ENCODE measurements at places on chromosomes 1 and 21.

GRCh38 chr1:156601892-156602291, 613 bp upstream of the GPATCH4 start:
- DNase-seq: no peak

GRCh38 chr1:226945858-226946245, 5.8 kb downstream of the COQ8A start:
- DNase-seq: no peak

DNA sequence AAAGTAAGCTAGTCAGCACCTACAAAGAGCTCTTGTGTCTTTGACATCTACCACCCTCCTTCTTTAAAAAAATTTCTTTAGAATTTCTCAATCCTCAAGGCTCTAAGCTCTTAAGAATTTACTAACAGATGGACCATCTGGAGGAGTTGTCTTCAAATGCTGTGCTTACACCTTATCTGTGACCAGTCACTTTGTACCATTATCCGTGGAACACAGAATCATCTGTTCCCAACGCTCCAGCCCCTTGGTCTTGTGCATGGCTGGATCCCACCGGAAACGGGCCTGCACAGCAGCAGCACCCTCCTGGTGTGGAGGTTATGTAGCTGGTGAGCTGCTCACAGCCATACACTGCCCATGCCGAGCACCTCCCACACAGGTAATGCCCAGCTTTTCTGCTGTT, 89.0 kb downstream of the TBX19 start:
- no peak for DNase-seq

DNA sequence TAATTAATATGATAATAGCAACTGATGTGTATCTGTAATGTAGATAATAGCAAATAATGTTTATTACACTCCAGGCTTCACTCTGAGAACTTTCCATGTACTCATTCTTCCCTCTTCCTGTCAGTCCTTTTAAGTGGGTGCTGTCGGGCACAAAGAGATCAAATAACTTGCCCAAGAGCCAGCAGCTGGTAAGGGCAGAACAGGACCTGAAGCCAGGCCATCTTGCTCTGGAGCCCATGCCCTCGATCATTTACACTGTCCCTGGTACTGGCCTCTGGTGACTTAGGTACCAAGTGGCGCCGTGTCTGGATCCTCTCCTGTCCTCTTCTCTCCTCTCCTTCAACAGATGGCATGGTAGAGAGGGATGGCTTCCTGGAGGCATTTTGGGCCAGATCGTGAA, 97.2 kb downstream of the VPS13D start:
- no peak for DNase-seq

DNA sequence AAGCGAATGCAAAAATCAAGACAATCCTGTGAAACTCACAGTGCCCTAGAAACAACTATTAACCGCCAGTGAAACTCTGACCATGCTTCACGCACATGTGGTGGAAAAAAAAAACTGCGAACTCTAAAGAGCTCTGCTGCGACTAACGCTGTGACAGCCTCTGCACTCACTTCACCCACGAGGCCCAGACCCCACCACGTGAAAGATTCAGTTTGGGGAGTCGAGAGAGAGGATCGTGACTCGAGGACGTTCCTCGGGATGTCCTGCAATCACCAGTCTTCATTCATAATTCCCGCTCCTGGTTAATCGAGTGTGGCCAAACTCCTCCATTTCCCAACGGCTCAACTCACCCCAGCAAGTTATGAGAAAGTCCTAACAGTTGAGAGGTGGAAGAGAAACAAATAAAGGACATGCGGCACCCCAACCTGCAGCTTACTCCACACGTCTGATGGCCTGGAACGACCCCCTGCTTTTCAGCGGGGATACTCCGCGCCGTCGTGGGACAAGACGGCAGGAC, 1.1 kb downstream of the SERBP1 start:
- DNase-seq: peak; percentile 40

DNA sequence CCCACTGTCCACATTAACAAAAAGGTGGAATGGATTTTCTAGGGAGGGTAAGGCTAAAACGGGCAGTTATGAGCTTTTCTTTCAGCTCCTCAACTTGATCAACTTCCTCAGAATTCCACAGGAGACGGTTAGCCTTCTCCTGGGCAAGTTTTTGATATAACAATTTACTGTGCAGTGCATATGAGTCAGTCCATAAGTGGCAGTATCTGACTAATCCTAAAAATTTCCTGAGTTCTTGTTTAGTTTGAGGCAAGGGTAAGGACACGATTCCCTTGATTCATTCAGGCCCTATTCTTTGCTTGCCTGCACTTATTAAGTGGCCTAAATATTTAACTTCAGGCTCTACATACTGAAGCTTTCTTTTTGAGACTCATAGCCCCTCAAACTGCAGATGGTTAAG, 6.2 kb upstream of the AADACL3 start:
- DNase-seq: no peak

DNA sequence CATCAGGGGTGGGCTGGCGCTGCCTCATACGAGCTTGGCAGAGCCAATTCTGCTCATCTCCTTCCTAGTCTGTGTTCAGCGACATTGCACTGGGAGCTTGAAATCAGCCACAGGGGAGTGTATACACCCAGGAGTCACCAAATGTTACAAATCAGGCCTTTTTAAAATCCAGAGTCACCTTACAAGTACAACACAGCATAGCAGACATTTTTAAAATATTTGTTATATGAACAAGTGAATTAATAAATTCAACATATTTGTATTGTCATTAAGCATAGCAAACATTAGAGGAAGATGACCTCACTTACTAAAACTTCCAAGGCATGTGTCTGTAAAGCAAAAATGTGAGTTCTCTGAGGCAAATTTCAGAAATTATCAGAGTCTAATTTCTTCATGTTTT, 210.0 kb downstream of the HLX start:
- DNase-seq: no peak

- no peak for DNase-seq
These were observed 88.2 kb downstream of the PSMG1 start for GRCh38 chr21:39094847-39095579.

- no peak for DNase-seq
These were observed 4.5 kb downstream of the PRDM15 start for GRCh38 chr21:41874611-41875010.

GRCh38 chr1:32199717-32200072, 700 bp upstream of the CCDC28B start:
- DNase-seq: no peak

DNA sequence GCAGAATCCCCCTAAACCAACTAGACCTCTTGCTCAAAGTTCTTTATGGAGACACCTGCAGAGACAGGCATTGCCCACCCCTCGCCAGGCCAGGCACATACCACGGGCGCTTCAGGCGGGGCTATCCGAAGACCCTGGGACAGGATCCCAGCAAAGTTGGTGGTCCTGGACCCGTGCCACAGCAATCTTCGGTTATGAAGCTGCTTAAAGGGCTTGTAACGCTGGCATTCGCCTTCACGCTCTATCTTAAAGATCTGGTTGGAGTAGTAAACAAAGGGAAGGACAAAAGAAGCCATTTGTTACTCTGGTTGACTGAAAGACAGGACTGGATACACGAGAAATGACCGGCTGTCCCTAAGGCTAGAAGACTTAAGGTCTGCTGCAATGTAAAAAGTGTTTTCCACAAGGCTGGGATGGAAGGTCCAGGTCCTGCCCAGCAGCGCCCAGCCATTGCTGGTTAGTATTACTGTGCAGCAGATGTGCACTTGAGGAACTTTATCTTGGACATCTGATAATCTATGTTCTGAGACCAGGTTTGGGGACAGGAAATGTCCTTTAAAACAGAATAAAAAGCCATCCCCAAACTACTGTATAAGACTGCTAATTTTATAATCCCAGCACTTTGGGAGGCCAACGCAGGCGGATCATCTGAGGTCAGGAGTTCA, 42.9 kb downstream of the PARP1 start:
- DNase-seq: no peak

GRCh38 chr1:27001570-27002360, 8.3 kb downstream of the TRNP1 start:
- no peak for DNase-seq

GRCh38 chr1:6181347-6181770, 1.2 kb upstream of the CHD5 start:
- no peak for DNase-seq

- DNase-seq: no peak
These were observed 25.4 kb upstream of the SMYD3 start for GRCh38 chr1:246532519-246532918.

- no peak for DNase-seq
These were observed 5.7 kb upstream of the ACBD6 start for GRCh38 chr1:180507795-180508724.

GRCh38 chr1:176858433-176858916, 306.0 kb downstream of the ASTN1 start:
- DNase-seq: no peak

DNA sequence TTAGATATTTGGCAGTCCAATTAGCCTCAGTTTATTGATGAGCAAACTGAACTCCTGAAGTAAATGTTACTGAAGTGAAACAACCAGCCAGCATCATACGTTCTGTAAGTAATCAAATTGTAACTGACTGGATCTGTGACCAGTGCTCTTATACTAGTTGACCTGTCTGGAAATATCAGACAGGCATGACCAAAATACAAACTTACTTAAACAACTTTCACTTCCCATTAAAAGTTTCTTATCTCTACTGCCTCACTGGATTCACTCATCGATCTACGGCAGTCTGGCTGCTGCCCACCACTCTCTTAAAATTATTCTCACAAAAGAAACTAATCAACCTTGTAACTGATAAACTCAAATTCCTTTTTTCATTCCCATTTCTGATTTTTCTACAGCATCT, 56.4 kb downstream of the WDR3 start:
- no peak for DNase-seq

DNA sequence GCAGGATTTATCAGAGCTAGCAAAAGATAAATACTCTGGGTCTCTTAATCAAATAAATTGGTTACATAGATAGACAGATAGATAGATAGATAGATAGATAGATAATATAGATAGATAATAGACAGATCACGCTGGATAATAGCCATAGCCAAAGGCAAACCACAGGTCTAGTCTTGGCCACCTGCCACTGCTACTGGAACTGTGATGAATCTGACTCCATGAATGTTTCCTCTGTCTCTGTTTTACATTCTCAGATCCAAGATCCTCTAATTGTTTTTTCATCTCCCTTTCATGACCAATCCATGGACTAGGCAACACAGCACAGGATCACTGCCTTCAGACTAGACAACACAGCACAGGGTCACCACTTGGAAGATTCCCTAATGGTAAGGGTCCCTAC, 444.7 kb upstream of the NFIA start:
- DNase-seq: no peak

GRCh38 chr1:101532377-101532776, 295.6 kb downstream of the S1PR1 start:
- DNase-seq: no peak
